ENCODE measurements at places on chromosomes 3 and 15.

DNA sequence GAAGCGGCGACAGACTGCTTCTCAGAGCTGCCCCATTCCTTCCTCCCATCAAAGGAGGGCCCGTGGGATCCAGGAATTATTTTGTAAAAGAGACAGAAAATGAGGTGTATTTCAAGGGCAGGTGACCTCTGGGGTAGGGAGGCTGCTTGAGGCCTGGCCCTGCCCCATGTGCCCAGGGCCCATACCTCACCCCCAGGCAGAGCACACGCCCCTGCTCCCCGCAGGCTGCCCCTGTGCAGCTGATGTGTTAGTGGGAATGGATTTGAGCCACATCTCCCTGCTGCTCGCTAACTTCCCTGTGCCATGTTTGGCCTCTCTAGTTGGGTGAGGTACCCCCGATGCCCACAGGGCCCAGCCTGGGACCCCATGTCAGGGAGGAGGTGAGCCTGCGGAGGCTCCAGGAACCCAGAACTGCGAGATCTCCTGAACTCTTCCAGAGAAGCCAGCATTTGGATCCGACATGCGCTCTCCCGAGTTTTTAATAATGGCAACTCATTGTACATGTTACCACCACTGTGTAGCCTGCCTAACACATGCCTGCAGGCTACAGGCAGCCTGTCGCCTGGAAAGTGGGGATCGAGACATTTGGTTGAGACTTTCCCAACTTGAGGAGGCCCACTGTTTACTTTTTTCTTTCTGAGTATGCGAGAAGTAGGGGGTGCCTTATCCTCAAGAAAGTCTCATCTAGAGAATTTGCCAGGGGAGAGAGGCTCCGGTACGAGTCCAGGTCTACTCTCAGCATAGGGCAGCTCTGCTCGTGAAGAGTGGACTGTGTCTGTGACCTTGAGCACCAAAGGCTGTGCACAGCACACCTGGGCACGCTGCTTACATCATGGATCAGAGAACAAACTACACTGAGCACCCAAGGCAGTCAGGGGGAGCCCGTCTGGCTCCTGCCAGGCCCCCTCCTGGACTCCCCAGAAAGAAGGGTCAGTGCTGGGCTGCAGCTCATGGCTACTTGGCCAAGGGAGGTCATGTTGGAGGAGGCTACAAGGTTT is 36.1 kb downstream of the PCSK6 start:
- DNase-seq, result no peak

DNA sequence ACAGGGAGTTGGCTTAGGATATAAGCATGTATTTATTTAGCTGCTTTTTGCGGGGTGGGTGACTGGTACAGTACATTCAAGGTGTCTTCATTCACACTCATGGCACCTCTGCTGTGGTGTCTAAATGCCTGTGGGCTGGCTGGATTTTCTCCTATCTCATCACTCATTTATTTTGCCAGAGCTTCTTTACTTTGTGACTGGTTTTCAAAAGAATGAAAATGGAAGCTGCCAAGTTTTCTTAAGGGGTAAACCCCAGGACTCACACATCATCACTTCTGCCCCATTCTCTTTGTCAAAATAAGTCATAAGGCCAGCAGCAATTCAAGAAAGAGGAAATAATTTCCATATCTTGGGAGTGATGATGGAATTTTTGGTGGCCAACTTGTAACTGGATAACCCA is 493.4 kb upstream of the ALCAM start:
- no peak for DNase-seq

GRCh38 chr3:18351069-18351628 is 74.0 kb downstream of the SATB1 start:
- DNase-seq, result no peak

- no peak for DNase-seq
Measured at GRCh38 chr3:159785273-159785708, 203.3 kb upstream of the IL12A start.

- DNase-seq, result no peak
Measured at GRCh38 chr3:157475921-157476414, 27.2 kb downstream of the VEPH1 start.

- no peak for DNase-seq
Measured at GRCh38 chr15:27412415-27412814, 441.4 kb downstream of the GABRG3 start.

DNA sequence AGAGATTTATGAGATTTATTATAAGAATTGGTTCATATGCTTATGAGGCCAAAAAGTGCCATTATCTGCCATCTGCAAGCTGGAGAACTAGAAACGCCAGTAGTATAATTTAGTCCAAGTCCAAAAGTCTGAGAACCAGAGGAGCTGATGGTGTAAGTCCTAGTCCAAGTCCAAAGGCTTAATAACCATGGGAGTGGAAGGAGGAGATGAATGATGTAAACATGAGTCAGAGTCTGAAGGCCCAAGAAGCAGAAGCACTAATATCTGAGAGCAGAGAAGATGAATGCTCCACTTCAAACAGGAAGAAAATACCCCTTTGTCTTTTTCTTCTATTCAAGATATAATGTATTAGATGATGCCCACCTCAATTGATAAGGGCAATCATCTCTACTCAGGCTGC is 185.7 kb downstream of the CGGBP1 start:
- DNase-seq, result no peak

- no peak for DNase-seq
Measured at GRCh38 chr15:80123034-80123433, 29.8 kb upstream of the FAH start.

- DNase-seq, result no peak
Measured at GRCh38 chr15:73982222-73982962, 9.7 kb downstream of the STOML1 start.

DNA sequence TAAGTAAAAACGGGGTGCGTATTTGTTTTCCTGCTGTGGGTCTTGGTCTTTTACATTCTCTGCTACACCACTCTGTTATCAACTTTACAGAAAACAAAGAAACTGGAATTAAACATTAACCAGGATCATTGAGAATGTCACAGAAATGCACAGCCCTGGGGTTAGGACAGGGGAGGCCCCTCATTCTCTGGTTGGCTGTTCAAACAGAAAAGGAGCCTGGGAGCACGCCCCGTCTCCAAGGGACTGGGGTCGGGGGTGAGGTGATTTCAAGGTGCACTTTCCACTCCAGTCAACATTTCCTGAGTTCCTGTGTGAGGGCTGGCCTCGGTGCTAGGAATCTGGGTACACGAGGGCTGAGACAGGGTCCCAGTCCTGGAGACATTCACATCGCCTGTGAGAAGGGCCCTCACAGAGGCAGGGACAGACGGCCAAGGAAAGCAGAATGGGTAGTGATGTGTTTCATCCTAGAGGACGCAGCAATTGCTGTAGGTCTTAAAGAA is 30.3 kb downstream of the CPN2 start:
- no peak for DNase-seq

DNA sequence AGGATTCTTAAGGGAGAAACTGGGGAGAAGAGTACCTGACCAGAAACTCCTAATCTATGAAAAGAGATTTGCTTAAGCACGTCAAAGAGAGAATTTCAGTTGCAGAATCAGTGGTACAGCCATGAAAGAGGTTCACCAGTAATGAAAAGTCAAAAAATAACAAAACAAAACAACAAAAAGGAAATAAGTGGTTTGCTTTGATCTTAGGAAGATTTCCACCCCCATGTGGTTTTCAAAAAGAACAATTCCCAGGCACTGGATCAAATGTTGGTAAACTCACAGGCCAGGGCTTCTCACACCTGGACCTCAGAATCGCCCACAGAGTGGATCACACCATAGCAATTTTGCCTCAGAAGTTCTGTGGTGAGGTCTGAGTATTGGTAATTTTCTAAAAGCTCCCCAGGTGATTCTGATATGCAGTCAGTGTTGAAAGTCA is 67.5 kb downstream of the TMEM39A start:
- no peak for DNase-seq

- DNase-seq, result no peak
Measured at GRCh38 chr3:82824491-82824890, 1063.0 kb upstream of the GBE1 start.

All from stimulated activated CD8-positive, alpha-beta memory T cell treated with anti-CD3 and anti-CD28 coated beads, Interleukin-7, amount 100 ng/mL, for 4 hours (primary cell).